ENCODE measurements at places on chromosomes 7 and 10.
A peak's percentile ranks its signal among the peaks of the same experiment; 100 is the strongest.

DNA sequence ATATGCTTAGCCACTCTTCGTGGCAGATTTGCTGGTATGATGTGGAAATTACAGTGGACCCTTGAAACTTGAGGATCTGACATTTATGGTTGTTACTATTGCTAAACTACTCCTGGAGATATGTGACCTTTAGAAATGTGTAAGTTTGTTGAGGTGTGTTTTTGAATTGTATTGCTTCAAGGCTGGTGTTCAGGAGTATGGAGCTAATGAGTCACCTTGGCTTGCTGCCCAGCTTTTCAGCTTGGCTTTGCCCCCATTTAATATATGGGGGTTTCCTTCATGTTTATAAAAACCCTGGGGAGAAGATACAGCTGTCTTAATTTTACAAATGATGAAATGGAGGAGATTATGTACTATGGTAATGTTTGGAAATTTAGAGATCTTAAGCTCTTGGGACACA is 11.6 kb downstream of the HBP1 start:
- peak; percentile 62 for DNase-seq

GRCh38 chr7:28179120-28180030 is 1.2 kb downstream of the JAZF1 start:
- peak; percentile 82 for DNase-seq

GRCh38 chr7:125966278-125967048 is 1036.8 kb upstream of the POT1 start:
- DNase-seq, result no peak

DNA sequence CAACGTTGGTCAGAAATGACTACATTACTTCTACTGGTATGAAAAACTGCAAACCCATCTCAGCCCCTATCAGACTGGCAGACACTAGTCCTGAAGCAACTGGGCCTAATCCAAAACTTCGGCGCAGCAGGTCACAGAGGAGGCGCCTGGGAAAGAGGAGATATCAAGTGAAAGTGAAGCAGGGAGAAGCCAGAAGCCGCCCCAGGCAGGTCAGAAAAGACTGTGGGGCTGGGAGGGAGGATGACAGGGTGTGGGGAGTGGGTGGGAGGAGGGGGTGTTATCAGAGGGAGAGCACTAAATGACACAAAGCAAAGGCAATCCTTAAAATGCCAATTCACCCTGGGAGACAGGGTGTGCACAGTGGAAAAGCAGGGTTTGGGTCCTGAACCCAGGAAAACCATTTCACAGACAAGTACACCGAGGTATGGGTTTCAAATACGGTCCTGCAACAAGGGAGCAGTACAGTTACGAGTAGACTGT is 731 bp downstream of the CHCHD3 start:
- DNase-seq, result peak; percentile 35

GRCh38 chr10:274866-275265 is 139.6 kb downstream of the ZMYND11 start:
- no peak for DNase-seq

DNA sequence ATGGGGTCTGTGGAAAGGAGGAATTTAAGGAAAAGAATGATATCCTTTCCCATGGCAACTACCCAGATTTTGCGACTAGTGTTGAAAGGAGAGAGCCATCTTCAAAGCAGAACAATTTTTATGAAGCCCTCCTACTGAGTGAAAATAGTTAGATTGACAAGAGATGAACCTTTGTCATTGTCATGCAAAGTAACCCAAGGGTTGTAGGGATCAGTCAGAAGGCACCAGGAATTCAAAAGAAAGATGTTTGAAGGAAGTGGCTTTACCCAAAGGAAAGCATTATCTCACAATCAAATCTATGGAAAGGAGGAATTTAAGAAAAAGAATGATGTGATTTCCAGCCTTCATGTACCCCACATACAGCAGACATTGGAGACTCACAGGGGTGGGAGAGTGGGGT is 544.4 kb downstream of the IPMK start:
- DNase-seq, result no peak

- peak; percentile 46 for DNase-seq
Measured at GRCh38 chr7:36084485-36085091, 68.5 kb upstream of the EEPD1 start.

- no peak for DNase-seq
Measured at GRCh38 chr10:78600121-78600665, 468.6 kb upstream of the ZMIZ1 start.

DNA sequence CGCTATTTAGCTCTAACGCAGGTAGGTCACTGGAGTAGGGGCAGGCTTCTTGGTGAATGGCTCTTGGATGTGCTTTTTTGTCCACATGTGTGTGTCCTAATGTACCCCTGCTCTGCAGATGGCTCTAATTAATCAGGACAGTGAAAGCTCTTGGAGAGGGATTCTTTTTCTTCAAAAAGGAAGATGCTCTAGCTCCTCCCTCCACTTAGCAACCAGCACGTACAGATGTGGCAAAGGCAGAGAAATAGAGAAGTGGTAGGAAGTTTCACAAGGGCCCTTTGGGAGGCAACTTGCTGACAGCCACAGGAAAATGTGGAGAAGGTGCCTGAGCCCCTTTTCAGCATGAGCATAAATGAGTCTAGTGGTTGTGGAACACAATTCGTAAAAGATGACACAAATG is 221.7 kb downstream of the PLXNA4 start:
- DNase-seq, result peak; percentile 15

DNA sequence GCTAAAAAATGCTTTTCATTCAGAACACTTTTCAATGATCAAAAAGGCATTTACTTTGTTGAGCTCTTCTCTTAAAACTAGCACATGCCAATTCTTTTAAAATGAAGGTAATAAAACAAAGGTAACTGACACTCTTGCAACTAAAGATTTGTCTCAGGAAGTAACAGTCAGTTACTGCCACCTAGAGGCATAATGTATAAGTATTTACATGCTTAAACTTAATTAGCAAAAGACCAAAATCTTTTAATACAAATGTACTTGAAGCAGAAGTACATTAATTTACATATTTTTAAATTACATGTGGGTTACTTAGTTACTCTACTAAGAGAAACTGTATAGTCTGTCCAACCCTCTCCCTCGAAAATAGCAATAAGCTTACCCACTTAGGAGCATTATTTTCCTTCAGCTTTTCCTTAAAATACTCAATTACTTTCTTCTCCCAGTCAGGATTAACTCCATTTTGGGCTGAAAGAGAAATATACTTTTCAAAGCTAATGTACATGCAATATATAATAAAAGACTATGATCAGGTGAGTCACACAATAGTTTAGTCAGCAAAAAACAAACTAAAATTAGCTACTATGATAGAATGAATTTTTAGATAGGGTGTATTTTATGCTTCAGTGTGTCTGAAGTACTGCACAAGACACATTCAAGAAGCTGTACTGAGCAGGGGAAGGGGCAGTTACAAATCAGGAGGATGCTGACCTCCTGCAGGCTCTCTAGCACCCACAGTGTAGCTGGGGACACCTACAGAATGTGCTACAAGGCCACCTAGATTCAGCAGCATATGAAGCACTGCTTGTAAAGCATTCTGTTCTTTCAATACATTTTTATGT is 13.0 kb downstream of the MCMBP start:
- peak; percentile 63 for DNase-seq

- peak; percentile 54 for DNase-seq
Measured at GRCh38 chr10:809671-810350, 120.3 kb upstream of the DIP2C start.

GRCh38 chr10:1715821-1716220 is 21.5 kb downstream of the ADARB2 start:
- DNase-seq, result peak; percentile 16

DNA sequence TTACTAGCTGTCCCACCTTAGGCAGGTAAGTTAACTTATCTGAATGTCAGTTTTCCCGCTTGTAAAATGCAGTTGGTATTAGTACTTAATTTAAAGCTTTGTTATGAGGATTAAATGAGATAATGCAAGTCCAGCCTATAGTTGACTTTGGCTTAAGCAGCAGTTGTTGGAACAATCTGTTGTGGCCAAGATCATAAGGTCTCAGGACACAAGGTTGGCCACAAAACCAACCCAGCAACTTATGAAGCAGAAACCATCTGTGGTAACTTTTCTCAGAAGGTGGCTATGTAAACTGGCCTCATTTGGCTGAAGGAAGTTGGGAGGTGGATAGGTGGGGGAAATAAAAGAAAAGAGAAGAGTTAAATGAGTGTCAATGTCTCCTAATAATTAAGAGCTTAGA is 29.4 kb downstream of the ENTPD1 start:
- DNase-seq, result no peak

GRCh38 chr7:114627231-114627630 is 212.6 kb downstream of the FOXP2 start:
- no peak for DNase-seq

All from tongue (tissue), 3 donors.